ENCODE measurements at places on chromosomes 13 and 19.

GRCh38 chr13:86974995-86975328, 696.2 kb upstream of the SLITRK5 start:
- DNase-seq, result no peak

DNA sequence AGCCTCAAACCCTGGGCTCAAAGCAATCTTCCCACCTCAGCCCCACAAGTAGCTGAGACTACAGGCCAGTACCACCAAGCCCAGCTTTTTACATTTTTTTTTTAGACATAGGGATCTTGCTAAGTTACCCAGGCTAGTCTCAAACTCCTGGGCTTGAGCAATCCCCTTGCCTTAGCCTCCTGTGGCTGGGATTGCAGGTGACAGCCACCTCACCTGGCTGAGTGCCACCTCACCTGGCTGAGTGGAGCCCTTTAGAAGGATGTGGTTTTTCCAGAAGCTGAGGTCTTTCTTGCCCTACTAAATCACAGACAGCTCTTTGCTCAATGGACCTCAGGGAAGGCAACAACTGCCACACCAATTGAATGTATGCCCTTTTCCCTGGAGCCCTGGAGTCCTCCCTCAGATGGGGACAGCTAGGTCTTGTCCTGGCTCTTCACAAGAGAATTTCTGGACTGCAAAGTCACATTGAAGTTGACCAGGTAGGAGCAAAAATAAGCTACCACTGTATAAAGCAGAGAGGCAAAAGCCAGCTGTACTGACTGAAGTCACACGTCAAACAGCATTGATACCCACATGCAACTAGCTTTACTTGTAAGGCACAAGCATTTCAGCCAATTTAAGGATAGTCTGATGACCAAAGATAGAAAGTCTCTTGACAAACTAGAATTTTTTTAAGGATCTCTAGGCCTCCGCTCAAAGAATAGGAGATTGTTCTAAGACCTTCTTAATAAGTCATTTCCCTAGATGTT, 14.0 kb downstream of the PDX1 start:
- DNase-seq, result no peak

- DNase-seq, result no peak
These were observed 5.4 kb downstream of the TMEM150B start for GRCh38 chr19:55319785-55320184.

GRCh38 chr19:1105008-1105872, 1.4 kb downstream of the GPX4 start:
- no peak for DNase-seq

GRCh38 chr19:4303819-4304537, 420 bp upstream of the FSD1 start:
- DNase-seq, result no peak

- no peak for DNase-seq
These were observed 40.7 kb upstream of the TNFSF11 start for GRCh38 chr13:42533336-42533591.

DNA sequence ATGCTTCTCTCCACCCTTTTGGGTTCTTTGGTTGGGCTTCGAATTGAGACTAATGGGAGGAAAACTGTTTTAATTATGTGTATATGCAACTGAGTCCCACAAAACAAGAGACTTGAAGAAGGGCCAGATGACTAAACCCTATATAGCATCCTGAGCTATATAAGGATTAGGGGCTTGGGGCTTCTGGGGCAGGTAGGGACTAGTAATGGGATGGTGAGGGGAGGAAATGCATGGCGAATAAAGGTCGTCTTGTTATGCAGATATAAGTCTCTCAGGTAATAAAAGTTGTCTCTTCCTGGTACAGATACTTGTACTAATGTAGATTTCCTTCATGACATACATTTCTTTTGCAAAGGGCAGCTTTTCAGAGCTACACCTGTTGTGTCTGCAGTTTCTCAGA, 2.8 kb upstream of the SLC7A9 start:
- DNase-seq, result no peak

DNA sequence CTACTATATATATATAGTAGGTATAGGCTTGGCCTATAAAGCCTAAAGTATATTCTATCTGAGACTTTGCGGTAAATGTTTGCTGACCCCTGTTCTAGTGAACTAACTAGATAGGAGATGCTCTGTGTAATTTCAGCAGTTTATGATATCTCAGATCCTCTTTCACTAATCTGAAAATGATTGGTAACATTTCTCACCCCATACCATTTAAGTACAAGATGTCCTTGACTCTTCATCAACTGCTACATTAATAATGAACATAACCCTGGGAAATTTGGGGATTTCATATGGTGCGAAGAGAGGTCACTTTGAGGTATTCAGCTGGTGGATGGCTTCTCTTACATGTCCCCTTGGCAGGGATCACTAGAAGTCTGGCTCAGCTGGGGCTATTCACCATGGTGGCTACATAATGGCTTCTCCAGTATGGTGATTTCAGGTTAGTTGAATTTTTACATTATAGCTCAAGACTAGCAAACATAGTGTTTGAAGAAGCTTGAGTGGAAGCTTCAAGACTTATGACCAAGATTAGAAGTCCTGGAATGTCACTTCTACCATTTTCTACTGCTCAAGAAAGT, 103.6 kb upstream of the MYCBP2 start:
- DNase-seq, result no peak

DNA sequence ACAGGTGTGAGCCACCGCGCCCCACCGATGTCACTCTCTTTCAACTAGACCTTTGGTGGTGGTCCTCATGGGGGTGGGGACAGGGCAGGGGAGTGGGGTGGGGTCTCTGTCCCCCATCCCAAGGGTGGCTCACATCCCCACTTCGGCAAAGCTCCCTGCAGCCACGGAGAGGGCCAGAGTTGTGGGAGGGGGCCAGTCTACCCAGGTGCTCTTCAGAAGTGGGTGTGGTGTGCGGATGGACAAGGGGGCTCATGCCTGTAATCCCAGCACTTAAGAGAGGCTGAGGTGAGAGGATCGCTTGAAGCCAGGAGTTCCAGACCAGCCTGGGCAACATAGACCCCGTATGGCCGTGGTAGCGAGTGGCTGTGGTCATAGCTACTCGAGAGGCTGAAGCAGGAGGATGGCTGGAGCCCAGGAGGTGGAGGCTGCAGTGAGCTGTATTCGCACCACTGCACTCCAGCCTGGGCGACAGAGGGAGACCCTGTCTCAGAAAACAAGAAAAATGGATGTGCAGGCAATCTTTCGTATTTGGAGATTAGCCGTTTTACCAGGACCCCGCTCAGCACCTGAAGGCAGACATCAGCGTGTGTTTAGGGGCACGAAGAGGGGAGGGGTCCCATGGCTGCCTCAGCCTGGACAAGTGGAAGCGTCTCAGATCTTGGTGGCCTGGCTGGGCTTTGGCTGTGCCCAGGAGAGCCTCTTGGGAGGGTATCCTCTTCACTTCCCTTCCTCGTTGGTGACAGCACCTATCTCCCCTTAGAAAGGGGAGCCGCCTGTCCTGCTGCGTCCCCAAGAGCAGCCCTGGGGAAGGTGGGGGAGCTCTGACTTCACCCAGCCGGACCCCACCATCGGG, 846 bp downstream of the TGFBR3L start:
- no peak for DNase-seq

- no peak for DNase-seq
These were observed 9.7 kb upstream of the CNOT3 start for GRCh38 chr19:54127688-54128440.

GRCh38 chr13:114058051-114058867, 74.2 kb downstream of the RASA3 start:
- DNase-seq, result no peak

DNA sequence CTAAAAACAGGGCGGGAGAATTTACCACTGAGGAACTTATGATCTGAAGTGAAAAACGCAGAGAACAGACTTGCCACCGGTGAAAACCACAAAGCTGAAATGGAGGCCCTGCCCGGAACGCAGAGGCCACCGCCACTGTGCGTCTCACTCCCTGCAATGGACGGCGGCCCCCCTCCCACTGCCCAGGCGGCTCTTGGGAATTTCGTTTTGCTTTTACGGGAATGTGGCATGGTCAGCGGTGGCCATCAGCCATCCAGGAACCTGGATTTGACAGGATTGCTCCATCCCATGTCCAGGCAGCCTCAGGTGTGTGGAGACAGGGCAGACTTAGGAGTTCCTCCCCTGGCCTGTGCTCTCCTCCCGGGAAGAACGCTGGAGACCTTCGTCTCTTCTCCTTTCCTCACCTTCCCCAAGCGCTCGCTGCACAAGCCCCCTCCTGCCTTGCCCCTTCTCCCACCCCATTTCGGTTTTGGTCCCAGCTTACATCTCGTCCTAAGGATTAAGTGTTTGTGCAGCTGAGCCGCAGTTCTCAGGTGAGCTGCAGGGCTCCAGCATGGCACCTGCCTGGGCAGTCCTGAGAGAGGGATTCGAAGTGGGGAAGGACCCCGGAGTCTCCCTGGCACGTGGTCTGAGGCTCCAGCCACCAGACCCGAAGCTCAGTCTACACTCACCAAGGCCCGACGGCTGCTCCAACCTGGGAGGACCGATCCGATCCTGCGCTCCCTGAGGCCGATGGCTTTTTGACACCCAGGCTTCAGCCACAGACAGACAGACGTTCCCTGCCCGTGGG, 49.9 kb downstream of the MCF2L start:
- no peak for DNase-seq

DNA sequence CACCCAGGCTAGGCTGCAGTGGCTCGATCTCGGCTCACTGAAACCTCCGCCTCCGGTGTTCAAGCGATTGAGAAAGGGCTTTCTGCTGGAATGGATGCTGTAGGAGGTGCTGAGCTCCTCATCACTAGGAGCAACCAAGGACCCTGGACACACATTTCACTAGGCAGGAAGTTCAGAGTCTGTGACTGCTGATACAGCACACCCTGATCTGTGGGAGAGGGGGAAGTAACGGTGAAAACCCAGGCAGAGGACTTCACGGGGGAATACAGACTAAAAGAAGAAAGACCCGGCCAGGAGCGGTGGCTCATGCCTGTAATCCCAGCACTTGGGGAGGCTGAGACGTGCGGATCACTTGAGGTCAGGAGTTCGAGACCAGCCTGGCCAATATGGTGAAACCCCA, 11.9 kb upstream of the NOTCH3 start:
- DNase-seq, result no peak

DNA sequence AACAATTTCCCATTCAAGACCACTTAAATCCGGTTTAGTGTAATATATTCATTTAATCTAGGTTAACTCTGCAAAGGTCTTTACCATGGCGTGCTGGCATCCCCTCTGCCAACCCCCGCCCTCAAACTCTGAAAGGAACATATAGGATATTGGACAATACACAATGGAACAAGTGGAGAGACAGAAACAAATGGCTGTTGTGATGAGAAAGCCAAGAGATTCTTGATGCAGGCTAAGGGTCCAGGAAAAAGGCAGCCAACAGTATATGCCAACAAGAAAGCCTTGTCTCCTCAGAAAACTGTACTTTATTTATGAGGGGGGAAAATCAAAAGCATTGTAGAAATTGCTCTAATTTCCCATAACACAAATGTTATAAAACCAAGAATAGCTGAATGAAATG, 407.3 kb upstream of the SGCG start:
- DNase-seq, result no peak

Data from stimulated activated CD4-positive, alpha-beta T cell treated with anti-CD3 and anti-CD28 coated beads, TNF-alpha, amount 100 ng/mL, for 4 hours (primary cell).